Neural cell (in vitro differentiated cells): ENCODE measurements at places on chromosomes 1 and 21. TPM values are rescaled to one million over a fixed set of nuclear protein-coding genes. Genes with fewer than 3 reads are reported as not detected.

The F5 gene
- 0.10 TPM in 1 of 2 replicates, not detected in the other for polyA plus RNA-seq

The TMPRSS2 gene
- not detected in 2 replicates for polyA plus RNA-seq

The DRAXIN gene
- polyA plus RNA-seq: 33.5 and 35.5 TPM in 2 replicates

The H3-3A gene
- polyA plus RNA-seq: 2,069 and 2,124 TPM in 2 replicates

The MMEL1 gene
- 5.2 TPM in 1 of 2 replicates, not detected in the other for polyA plus RNA-seq

The WRAP73 gene
- polyA plus RNA-seq: 32.9 and 50.7 TPM in 2 replicates

The PEAR1 gene
- not detected in 2 replicates for polyA plus RNA-seq

The UBASH3A gene
- not detected in 2 replicates for polyA plus RNA-seq

The PRDM2 gene
- polyA plus RNA-seq: 10.7 TPM in 2 replicates

The ZMYND12 gene
- polyA plus RNA-seq: 0.21 and 0.52 TPM in 2 replicates

The TSACC gene
- not detected in 2 replicates for polyA plus RNA-seq

The FAAH gene
- polyA plus RNA-seq: 106 and 111 TPM in 2 replicates

The RHOU gene
- polyA plus RNA-seq: 13.0 and 15.1 TPM in 2 replicates

The RGS7 gene
- 22.2 and 24.2 TPM in 2 replicates for polyA plus RNA-seq

The HAPLN2 gene
- polyA plus RNA-seq: 22.9 and 24.6 TPM in 2 replicates

The CYP4A11 gene
- polyA plus RNA-seq: 1.6 TPM in 1 of 2 replicates, not detected in the other

The OR2L5 gene
- 0.10 TPM in 1 of 2 replicates, not detected in the other for polyA plus RNA-seq

The SHISAL2A gene
- polyA plus RNA-seq: not detected in 2 replicates

The DNASE2B gene
- 26.1 and 27.9 TPM in 2 replicates for polyA plus RNA-seq

The GBP6 gene
- not detected in 2 replicates for polyA plus RNA-seq

The SAMSN1 gene
- polyA plus RNA-seq: 18.2 and 20.7 TPM in 2 replicates

The SPRR4 gene
- not detected in 2 replicates for polyA plus RNA-seq

The HSPA6 gene
- 2.6 and 3.8 TPM in 2 replicates for polyA plus RNA-seq

The PKLR gene
- not detected in 2 replicates for polyA plus RNA-seq

The TNFRSF1B gene
- polyA plus RNA-seq: 0.24 TPM in 1 of 2 replicates, not detected in the other

The OR2T29 gene
- not detected in 2 replicates for polyA plus RNA-seq

The MYBPHL gene
- polyA plus RNA-seq: 0.78 and 1.6 TPM in 2 replicates

The PLEKHN1 gene
- polyA plus RNA-seq: 0.28 and 1.1 TPM in 2 replicates

The FMO3 gene
- polyA plus RNA-seq: not detected in 2 replicates

The CYYR1 gene
- 0.58 and 0.62 TPM in 2 replicates for polyA plus RNA-seq

The LCE3E gene
- not detected in 2 replicates for polyA plus RNA-seq

The RNU1-3 gene
- polyA plus RNA-seq: under 0.01 TPM in 1 of 2 replicates, not detected in the other

The DVL1 gene
- polyA plus RNA-seq: 100 and 102 TPM in 2 replicates

The RHBDL2 gene
- polyA plus RNA-seq: not detected in 2 replicates

The INTS11 gene
- polyA plus RNA-seq: 131 and 132 TPM in 2 replicates

The LHX8 gene
- polyA plus RNA-seq: 8.8 and 11.1 TPM in 2 replicates

The C1QB gene
- polyA plus RNA-seq: not detected in 2 replicates

The CRP gene
- 0.58 and 0.98 TPM in 2 replicates for polyA plus RNA-seq
